ENCODE measurements at places on chromosomes 2 and 18.

DNA sequence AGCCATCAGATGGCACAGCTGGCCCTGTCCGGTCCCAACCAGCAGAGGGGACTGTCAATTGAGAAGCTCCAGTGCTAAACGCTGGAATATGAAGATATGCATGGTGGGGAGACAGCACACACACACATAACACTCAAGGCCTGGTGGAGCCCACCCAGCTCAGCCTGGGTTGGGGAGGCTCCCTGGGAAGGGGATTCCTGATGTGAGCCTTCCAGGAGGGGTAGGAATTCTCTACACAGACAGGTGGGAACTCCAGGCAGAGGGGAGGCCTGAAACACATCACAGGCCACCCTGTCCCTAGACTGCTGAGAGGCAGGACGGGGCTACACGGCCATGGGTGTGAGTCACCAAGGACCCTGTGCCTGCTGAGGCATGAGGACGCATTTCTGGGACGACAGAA is 49.4 kb upstream of the SH3RF3 start:
- DNase-seq: no peak

- no peak for DNase-seq
Observed at GRCh38 chr2:74501335-74502071, 2.1 kb upstream of the LBX2 start.

- DNase-seq: no peak
Observed at GRCh38 chr18:60838677-60839076, 466.1 kb upstream of the MC4R start.

DNA sequence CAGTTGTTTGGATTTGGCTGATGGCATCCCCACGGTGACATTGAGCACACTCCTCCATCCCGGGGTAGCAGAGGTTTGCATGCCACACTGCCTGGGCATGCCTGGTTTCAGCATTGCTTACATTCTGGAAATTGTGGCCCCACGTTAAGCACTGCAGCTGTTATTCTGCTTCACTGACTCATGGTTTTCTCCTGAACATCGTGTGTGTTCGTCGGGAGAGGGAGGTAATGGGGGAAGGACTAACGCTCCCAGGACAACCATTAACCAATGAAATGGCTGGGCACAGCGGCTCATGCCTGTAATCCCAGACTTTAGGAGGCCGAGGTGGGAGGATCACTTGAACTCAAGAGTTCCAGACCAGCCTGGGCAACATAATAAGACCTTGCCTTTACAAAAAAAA is 28.2 kb upstream of the YWHAQ start:
- DNase-seq: no peak

DNA sequence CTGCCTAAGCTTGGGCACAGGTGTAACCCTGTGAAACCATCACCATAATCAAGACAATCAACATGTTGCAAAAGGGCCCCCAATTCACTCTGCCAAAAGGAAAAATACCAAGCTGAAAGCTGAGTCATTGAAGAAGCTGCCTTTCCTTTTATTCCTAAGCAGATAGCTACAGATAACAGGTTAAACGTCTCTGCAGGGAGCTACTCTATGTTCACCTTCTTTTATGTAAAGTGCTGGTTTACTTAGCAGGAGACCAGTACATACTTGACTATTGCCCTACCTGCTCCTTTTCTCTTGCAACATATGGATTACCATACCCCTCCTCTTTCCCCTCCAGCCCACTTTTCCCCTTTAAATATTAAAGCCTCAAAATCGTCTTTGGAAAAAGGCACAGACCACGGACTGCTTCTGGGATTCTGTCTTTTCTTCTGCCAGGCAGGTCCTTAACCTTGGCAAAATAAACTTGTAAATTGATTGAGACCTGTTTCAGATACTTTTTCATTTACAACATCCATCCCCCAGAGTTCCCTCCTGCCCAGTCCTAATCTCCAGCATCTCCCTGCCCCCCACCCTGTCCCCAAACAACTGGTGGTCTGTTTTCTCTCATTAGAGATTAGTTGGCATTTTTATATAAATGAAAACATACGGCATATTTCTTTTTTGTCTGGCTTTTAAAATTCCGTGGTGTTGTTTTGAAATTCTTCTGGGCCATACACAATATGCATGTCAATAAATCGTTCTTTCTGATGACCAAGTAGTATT is 37.8 kb upstream of the LDLRAD4 start:
- no peak for DNase-seq

DNA sequence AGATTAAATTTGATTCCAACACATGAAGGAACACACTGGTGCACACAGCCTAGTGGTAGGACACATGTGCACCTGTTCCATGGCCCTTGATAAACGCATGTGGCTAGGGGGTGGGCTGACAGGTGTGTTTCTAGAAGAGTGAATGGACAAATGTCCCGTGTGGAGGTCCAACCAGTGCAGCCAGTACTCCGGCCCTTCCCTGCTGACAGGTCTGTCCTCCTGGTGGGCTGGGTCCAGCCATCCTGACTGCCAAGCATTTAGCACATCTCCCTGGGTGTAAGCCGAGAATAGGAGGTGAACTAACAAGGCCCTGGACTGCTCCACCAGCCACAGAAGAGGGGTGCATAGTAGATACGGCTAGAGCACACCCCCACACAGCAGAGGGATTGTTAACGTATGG is 258.7 kb upstream of the RAB6C start:
- DNase-seq: no peak

DNA sequence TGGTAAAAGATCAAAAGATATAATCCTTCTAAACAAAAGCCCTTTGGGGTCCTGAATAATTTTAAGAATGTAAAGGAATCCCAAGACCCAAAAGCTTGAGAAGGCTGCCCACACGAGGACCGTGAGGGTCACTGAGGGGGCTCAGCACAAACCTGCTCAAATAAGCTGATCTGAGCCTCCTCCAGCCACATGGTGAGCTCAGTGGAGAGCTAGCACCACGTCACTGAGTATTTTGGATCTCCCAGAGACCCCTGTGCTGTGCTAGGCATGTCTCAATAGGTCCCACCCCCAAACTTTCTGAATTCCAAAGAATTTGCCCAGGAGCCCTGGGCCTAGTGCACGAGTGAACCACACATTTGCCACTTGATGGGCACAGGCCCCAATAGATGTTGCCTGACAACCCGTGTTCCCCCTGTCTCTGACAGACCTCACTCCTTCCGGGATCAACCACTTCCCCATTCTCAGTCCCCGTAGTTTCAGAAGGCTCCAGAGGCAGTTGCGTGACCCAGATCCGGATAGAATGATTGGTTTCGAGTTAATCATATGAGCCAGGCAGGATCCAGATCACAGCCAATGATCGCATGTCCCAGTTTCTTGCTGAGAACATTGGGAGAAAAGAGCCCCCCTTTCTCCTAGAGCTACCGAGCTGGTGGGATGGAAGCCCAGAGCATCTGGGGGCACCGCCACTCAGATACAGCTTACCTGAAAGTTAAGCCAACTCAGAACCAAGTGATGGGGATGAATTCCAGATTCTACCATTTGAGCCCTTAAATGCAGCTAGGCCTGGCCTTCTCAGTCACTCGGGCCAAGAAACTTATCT is 203.8 kb downstream of the TNS1 start:
- DNase-seq: peak; percentile 4

GRCh38 chr2:190664240-190664639 is 15.4 kb downstream of the NAB1 start:
- DNase-seq: no peak

DNA sequence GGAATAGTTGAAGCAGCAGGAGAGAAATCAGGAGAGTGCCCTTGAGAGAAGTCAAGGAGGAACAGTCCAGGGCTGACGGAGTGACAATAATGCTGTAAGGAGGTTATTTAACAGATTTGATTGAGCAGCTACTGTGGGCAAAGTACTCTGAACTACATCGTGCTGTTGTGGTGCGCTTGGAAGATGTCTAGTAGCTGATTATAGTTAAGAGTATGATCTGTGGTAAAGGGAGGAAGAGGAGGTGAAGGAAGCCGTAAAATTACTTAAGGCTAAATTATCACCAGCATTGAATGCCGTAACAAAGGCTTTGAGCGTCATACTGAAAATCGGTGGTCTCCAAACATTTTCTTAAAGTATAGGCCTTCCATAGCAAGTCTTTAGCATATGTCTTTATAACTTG is 4.5 kb downstream of the PCBP1 start:
- no peak for DNase-seq

GRCh38 chr2:48265169-48266030 is 264.6 kb upstream of the STON1 start:
- DNase-seq: no peak

DNA sequence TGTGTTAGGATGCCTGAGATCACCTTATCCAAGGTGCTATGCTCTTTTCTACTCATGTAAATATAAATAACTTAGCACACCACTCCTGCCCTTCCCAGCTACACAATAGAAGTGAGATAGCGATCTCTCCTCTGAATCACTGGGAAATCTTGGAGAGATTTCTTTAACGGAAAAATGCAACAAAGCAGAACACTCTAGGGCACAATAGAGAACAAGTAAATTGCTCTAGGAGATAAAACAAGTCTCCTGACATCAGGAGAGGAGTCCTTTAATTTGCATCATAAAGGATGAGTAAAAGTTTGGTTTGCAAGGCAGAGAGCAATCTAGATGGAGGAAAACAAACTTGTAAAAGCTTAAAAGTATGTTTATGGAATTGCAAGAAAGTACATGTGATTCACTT is 224.1 kb downstream of the PAX3 start:
- no peak for DNase-seq

DNA sequence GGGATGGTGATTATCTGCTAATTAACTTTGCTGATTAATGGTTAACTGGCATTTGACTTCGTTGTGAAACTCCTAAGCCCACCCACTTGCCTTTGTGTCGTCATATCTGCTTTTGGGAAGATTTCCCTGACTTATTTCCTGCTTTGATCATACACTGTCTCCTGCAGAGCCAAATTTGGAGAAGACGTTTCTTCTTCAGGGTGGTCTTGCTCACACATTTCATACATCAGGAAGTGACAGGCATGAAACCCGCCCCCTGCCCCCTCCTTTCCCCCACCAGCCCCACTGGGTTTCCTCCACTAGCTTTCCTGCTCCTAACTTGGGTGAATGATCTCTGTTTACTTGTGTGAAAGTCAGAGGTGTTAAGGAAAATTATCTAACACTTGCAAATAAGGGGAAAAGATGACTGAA is 300.1 kb downstream of the TSN start:
- no peak for DNase-seq

DNA sequence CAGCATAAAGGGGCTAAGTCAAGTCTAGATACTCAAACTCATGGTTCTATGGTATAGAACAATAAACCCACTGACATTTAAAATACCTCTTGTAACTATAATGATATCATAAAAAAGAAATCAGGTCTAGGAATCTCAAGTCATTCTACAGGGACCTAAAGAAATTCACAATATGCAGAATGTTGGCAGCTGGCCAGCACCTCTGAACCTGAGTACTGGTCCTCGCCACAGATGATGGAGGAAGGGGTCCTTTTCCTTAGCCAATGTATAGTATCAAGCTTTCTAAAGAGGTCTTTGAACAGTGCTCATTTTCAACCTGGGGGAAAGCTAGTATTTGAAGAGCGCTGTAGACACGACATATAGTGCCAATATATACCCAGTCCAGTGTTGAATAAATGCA is 108.4 kb upstream of the ITGB6 start:
- DNase-seq: no peak

DNA sequence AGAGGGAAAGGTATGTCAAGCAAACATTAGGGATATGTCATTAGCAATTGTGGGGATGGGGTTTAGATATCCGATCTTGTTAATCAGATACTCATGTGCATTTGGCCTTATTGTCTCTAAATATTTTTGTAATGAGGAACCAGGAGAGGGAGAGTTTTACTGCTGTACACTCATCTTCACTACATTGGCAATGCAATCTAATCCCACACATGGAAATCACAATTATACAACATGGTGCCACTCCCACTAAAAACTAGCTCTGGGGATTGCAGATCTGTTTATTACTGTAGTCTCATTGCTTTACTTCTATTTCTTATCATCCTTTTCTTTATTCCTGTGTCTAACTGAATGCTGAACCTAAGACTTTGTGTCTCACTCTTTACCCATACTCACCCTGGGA is 39.6 kb upstream of the KCNJ3 start:
- DNase-seq: no peak

GRCh38 chr2:4862031-4862430 is 830.2 kb upstream of the SOX11 start:
- no peak for DNase-seq

GRCh38 chr2:21228041-21228895 is 104.5 kb downstream of the TDRD15 start:
- no peak for DNase-seq

DNA sequence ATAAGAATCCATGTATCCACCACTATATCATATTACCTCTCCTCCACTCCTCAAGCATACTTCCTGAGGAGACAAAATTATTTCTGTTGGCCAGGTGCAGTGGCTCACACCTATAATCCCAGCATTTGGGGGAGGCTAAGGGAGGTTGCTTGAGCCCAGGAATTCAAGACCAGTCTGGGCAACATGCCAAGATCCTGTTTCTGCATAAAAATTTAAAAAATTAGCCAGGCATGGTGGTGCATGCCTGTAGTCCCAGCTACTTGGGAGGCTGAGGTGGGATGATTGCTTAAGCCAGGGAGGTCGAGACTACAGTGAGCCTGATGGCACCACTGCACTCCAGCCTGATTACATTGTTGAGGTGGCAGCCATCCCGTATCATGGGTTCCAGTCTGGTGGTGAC is 9.2 kb downstream of the INHA start:
- DNase-seq: no peak

DNA sequence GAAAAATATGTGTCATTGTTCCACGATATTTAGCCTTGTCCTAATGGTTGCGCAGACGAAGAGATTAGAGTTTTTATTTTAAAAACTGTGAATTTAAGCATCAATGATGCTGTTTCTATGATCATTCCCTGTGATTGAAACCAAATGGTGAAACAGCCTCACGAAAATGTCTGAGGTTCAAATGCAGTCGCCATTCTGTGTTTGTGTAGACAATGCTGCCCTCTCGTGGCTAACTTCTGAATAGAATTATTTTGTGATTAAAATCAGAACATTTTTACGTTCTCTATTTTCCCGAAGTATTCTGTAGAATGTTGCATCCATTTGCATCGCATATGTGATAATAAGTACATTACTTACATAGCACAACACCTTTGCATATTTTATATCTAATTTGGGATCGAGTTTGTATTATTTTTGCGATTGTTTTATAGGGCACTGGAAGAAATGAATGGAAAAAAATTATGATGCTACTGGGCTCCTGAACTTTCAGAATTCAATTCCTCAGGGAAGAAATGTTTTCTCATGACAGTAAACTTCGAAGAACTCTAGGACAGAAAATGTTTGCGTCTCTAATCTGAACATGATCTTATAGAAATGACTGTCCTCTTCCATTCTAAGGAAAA is 54.8 kb upstream of the CREB1 start:
- no peak for DNase-seq

- no peak for DNase-seq
Observed at GRCh38 chr18:79851489-79851888, 53.8 kb downstream of the KCNG2 start.

DNA sequence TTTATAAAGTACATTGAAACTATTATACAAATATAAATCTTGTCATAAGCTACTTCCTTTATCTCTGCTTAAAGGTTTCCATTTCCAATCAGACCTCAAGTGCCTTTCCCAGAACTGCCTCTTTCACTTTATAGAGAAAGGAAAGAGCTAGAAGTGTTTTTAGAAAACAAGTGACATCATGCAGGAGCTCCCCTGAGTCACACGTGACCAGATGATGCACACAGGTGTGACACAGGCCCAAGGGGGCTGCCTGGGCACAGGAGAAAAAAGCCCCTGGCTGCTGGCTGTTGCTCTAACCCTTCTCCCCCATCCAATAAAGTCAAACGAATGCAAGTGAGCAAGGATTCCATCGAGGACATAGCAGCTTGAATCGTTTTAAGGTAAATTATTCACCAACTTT is 21.4 kb upstream of the SH3BP4 start:
- DNase-seq: no peak

GRCh38 chr2:174286172-174286571 is 37.8 kb upstream of the OLA1 start:
- DNase-seq: no peak

GRCh38 chr2:8264981-8265380 is 416.9 kb upstream of the ID2 start:
- no peak for DNase-seq

All from GM12892 (cell line).